NCI-H1417 (cell line): ENCODE measurements at places on chromosomes 2 and 18.

DNA sequence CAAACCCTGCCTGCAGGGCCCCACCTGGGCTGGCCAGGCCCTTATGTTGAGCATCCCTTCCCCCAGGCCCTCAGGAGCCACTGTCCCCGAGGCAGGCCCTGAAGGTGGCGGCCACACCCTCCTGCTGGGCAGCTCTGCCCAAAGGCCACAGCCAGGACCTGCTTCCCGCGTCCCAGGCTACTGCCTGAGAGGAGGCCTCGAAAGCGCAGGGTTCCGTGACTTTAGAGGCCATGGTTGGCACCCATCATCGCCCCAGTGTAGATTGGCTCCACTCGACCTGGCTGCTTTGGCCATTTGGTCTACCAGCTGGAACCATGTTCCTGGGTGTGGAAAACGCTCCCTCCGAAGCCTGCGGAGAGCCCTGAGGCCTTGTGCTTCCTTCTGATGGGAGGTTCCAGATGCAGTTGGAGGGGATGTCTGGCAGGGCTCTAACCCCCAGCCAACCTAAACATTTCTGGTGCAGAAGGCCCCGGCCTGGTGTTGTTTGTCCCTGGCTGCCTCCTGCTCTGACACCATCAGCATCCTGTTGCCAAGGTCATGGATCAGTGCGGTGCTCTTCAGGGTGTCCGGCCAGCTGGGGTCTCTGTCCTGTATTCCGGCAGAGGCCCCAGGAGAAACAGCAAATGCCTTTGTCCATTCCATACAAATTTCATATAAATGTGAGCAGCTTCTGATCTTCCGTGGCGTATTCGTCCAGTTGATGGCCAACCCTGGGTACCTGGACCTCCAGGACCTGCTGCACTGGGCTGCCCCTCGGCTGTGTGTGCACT is 14.7 kb downstream of the CAPN10 start:
- DNase-seq, result no peak

DNA sequence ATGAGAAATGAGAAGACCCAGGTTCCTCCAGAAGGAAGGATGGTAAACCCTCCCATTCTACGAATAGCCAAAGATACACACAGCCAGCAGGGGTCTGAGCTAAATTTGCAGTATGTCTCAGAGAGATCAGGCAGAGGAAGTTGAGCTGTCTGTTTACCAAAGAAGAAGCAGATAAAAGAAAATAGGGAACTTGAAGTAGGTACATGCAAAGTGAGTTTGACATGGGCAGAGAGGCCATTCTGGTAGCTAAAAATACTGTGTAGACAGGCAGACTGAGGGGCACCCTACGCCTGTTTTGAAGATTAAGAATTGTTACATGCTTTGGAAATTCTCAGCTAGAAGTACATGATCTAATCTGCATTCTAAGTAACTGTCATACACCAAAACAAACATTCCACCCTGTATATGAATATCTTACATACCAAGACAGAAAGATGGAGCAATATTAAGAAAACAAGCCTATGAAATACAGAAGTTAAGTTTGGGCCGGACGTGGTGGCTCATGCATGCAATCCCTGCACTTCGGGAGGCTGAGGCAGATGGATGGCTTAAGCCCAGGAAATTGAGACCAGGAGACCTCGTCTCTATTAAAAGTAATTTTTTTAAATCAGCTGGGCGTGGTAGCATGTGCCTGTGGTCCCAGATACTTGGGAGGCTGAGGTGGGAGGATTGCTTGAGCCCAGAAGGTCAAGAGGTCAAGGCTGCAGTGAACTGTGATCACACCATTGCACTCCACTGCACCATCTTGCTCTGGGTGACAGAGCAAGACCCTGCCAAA is 157.9 kb downstream of the ANKRD44 start:
- DNase-seq, result no peak

GRCh38 chr2:950080-950966 is at the start of gene SNTG2:
TSS of gene SNTG2 (plus strand) at chr2:950849. CDS start at chr2:950997, 148 bp downstream.
- DNase-seq, result no peak

DNA sequence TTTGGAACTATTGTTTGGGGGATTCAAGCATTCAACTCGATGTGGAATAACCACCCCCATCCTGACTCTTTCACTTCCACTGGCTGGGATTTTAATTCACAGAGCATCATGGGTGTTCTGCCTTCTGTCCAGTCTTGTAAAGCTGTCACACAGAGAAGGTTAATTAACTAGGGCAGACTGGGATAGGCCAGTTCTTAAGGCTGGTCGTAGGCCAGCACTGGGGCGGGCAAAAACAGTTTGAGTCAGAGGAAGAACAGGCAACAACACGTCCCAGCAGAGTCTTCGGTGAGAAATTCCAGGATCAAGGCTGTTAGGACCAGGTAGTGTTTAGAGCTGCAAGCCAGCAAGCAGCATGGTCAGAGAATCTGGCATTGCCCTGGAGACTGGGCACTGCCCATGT is 4.0 kb upstream of the RNF152 start:
- DNase-seq, result no peak

DNA sequence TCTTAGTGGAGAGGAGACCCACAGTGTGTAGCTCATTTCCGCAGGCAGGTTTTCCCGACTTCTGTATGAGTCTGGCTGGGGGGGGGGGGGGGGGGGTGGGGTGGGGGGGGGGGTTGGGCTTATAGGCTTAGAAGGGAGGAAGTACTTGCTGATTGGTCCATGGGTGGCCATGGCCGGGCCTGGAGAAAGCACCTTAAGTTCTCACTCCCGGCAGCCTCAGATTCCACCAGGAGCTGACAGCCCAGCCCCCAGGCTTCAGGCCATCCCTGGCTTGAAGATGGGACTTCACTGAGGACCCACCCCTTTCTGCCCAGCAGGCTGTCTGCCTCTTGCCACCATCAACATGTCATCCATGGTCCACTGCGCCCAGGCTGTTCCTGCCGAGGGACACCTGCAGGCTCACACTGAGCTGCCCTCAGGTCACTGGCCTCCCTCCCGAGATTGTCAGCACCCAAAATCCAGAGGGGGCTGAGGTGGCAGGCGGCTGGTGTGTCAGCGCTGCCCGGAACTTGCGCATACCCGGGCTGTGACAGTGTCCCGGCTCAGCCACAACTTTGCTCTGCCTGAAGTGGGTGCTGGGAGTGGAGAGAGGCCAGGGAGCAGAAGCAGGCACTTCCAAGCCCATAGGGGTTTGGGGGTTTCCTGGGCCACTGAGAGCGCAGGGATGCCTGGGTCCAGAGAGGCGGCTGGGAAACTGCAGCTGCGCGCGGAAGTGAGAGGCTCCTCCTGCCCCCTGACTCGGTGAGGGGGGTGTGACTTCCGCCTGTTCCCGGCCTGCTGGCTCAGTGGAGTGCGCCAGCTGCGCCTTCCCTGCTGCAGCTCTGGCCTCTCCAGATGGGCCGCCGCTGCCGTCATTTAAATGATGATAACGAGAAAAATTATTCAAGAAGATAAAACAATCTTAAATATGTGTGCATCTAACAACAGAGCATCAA is 256.1 kb downstream of the RPRM start:
- DNase-seq, result no peak

DNA sequence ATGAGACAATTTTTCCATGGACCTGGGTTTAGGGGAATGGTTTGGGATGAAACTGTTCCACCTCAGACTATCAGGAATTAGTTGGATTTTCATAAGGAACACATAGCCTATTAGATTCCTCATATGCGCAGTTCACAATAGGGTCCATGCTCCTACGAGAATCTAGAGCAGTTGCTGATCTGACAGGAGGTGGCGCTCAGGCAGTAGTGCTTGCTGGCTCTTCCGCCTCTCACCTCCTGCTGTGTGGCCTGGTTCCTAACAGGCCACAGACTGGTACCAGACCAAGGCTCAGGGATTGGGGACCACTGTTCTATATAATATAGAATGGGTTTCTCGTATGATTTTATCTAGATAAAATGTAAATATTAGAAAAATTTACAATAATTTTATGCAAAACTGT is 338.7 kb downstream of the CPS1 start:
- no peak for DNase-seq

DNA sequence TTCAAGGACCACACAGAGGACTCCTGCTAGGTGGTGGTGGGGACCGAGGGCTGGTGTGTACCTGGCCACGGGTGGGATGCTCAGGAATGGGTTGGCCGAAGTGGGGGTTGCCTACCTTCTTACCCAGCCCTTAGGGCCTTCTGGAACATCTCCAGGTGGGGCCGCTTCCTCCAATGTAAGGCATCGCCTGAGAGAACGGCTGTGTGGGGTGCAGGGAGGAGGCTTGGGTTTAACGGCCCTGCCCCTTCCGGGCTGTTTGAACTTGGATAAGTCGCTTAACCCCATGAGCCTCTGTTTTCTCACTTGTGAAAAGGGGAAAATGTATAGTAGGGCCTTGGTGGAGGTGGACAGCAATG is 35.0 kb downstream of the EMILIN2 start:
- no peak for DNase-seq

DNA sequence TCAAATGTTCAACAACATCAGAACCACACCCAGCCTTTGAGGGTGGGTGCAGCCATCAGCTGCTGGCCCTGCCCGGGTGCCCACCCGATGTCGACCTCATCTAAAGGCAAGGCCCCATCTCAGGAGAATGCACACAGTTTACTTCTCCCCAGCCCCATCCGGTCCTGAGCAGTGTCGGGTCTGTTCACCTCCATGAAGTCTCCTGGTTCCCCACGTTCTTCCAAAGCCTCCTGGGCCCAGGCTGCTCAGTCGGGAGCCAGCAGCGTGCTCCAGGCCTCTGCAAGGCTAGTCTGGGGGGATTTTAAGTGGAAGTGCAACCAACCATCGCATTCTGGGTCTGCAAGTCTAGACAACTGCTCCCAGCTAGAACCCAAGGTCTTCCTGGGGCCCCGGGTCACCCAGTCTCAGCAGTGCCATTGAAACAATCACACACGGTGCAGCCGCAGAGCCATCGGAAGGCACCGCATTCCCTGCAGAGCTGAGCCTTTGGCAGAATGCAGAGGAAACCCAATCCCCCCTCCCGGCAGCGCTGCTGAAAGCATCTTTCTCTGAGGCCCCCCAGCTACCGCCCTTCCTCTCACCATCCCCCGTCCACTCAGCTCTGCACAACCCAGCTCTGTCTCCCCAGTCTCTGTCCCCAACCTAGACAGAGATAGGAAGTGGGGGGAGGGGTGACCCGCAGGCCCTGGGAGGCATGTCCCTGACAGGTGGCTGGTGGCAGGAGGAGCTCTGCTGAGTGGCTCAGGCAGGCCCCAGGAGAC is 8.5 kb downstream of the ESPNL start:
- peak; percentile 59 for DNase-seq

- DNase-seq, result peak; percentile 84
Measured at GRCh38 chr2:28751956-28752630, 463 bp downstream of the PPP1CB start.

DNA sequence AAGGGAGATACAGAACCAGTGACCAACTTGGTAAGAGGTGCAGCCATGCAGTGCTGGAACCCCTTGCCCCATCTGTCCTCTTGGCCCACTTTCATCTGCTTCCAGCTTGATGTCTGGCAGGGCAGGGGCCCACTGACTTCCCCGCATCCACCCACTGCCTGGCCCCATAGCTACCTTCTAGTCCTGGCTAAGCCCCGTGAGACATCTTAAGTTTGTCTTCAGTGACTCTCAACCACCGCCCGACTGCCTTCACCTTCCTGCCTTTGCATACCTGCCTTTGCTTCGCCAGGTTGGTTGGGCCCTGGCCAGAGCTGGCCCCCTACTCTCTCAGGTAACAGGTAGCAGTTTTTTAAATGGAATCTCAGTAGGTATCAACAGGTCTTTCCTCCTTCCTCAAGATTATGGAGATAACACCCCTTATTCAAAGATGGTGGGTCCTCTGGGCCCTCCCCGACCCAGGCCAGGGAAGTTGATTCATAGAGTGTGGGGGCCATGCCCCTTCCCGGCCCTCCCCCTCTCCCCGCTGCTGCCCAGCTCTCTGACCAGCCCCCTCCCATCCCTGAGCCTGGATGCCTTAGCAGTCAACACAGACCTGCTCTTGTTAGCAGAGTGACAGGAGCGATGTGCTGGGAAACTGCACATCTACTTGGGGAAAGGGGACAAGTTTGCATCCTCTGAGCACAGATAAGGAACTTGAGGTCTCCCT is 2.8 kb downstream of the ARID5A start:
- DNase-seq, result no peak

- no peak for DNase-seq
Measured at GRCh38 chr2:209719034-209719433, 52.6 kb upstream of the UNC80 start.

DNA sequence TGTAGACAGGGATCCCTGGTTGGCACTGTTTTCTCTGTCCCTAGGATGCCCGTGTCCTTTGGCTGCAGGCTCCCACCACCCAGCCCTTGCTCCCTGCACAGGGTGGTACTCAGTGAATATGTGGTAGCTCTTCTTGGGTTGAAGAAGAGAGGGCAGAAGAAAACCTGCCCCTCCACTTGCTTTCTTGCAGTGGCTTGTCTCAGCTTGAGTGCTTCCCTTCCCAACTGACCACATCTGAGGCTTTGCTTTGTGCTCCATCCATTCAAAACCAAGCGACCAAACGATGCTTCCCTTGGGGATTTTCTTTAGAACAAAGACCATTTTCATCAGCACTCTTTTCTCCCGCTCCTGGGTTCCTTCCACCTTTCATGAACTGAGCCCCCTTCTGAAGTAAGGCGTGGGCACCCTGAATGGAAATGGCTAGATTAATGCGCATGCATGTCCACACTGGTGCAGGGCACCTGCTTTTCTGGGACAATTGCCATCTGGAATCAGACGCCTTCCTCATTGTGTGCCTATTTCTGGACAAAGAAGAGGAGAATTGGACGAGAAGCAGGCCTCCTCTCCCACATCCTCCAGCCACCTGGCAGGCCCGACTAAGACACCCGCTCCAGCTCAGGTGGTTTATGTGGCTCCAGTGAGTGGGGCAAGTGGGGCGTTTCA is 59.1 kb downstream of the ARL4C start:
- DNase-seq, result no peak

- DNase-seq, result peak; percentile 35
Measured at GRCh38 chr2:66024391-66024790, 410.5 kb upstream of the MEIS1 start.

DNA sequence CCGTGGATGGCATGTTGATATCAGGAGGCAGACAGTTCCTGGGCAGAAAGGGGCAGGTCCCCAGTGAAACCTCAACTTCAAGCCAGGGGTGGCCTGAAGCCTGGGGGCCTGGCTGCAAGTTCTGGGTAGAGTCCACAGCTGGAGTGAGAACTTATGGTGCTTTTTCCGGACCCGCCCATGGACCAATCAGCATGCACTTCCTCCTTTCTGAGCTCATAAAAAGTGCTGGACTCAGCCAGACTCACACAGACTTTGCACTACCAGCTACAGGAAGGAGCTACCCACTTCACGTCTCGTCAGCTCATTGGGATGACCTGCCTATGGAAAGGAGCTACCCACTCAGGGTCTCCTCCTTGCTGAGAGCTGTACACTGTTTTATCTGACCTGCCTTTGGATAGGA is 183.1 kb upstream of the MC4R start:
- no peak for DNase-seq

GRCh38 chr2:149743842-149744448 is 156.4 kb upstream of the MMADHC start:
- DNase-seq, result no peak

GRCh38 chr2:152716805-152717227 is 445 bp downstream of the PRPF40A start:
- DNase-seq, result peak; percentile 82

- DNase-seq, result no peak
Measured at GRCh38 chr2:53856272-53856671, 3.5 kb downstream of the GPR75 start.
